ENCODE measurements at places on chromosomes 2 and 18. TPM values are rescaled to one million over a fixed set of nuclear protein-coding genes. Genes with fewer than 3 reads are reported as not detected.
A peak's percentile ranks its signal among the peaks of the same experiment; 100 is the strongest.

Gene DOK6
- not detected for total RNA-seq

GRCh38 chr2:210997373-210997772, 441.0 kb downstream of the CPS1 start:
- H3K27me3 ChIP-seq, result no peaks in the 10 kb centered on the region
- H3K4me3 ChIP-seq, result no peak overlapping the region
- no peaks in the 10 kb centered on the region for H3K36me3 ChIP-seq
- no peak overlapping the region for H3K27ac ChIP-seq
- no peaks in the 10 kb centered on the region for H3K4me1 ChIP-seq

DNA sequence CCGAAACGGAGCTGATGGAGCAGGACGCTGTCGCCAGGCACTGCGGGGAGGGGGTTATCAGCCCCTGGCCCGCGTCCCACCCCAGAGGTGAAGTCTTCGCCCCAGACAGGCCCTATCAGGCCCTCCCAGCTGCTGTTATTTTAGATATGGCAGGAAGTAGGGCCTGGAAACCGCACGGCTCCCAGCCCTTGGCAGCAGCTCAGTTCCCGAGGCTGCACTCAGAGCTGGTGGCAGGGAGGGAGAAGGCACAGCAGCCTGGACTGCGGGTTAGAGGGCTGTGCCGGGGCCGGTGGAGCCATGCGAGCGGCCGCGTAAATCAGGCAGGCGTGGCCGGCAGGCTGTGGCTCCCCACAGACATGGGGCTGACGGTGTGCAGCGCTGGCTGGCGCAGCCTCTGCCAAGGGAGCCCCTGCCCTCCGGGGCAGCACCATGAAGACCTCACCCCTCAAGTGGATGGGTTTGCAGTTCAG, 111.4 kb downstream of the NFATC1 start:
- peak overlapping the region; percentile 12 for H3K4me3 ChIP-seq
- H3K27me3 ChIP-seq, result no peaks in the 10 kb centered on the region
- H3K36me3 ChIP-seq, result peaks cover 2% of the 10 kb centered on the region
- peak overlapping the region; percentile 67 for H3K27ac ChIP-seq

DNA sequence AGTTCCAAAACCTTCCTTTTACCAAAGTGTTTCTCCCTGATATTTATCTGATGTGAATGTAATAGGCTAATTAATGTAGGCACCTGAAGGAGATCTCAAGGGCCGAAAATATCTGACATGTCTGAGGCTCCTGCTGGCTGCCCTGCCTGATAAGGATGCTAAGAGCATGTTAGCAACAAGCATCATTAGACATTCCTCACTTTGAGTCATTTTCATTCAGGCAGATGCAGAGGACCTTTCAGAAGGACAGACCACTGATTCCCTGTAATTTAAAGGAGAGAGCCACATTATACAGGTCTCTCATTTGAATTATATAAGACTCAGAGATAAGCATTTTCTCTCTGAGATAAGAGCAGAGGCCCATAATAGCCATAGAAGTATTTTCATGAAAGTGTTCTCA, 222.4 kb upstream of the NCKAP5 start:
- H3K4me3 ChIP-seq, result no peak overlapping the region
- DNase-seq, result no peak
- H3K4me1 ChIP-seq, result no peaks in the 10 kb centered on the region
- H3K27me3 ChIP-seq, result no peaks in the 10 kb centered on the region

GRCh38 chr2:220192994-220193753, 565.7 kb downstream of the SLC4A3 start:
- H3K4me3 ChIP-seq, result no peak overlapping the region
- no peak overlapping the region for H3K27ac ChIP-seq
- DNase-seq, result no peak
- H3K36me3 ChIP-seq, result no peaks in the 10 kb centered on the region
- no peaks in the 10 kb centered on the region for H3K27me3 ChIP-seq
- H3K4me1 ChIP-seq, result no peaks in the 10 kb centered on the region
